Stimulated activated CD8-positive, alpha-beta memory T cell treated with anti-CD3 and anti-CD28 coated beads, Interleukin-15, amount 100 ng/mL, for 4 hours (primary cell): ENCODE measurements at places on chromosomes 11 and 22.

DNA sequence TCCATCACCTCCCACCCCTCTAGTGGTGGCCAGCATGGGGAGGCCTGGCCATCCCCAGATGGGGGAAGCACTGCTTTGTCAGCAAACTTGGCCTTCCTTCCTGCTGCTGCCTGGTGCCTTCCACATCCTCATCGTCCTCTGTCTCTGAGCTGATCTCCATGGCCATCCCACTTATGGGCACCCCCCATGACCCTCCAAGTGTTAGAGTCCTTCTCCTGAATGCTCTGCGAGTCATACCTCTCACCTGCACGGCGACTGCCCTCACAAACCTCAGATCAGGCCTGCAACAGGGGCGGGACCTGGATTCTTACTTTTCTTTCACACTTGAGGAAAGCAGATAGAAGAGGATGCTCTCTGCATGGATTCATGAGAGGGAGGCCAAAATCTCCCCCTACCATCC is 24.0 kb downstream of the POU2AF1 start:
- no peak for DNase-seq

DNA sequence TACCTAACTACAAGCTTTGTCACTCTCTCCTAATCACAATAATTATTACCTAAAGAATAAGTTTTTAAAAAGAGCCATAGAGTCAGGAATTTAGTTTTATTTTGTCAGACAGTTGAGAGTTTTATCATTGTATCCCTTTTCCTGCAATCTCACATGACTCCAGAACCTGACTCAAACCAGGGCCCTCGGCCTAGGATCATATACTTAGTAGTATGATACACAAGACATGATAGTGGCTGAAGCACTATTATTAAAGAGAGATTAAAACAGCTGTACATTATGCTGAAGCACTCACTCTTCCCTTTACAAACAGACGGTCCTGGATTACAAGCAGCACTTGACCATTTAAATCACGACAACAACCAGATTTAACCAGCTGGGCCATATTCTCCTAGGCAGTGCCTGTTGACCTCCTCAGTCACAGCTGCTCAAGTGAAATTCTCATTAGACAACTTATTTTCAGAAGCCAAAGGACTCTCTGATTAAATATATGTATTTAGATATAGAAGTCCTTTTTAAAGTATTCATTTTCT is 44.0 kb downstream of the SOX6 start:
- no peak for DNase-seq

DNA sequence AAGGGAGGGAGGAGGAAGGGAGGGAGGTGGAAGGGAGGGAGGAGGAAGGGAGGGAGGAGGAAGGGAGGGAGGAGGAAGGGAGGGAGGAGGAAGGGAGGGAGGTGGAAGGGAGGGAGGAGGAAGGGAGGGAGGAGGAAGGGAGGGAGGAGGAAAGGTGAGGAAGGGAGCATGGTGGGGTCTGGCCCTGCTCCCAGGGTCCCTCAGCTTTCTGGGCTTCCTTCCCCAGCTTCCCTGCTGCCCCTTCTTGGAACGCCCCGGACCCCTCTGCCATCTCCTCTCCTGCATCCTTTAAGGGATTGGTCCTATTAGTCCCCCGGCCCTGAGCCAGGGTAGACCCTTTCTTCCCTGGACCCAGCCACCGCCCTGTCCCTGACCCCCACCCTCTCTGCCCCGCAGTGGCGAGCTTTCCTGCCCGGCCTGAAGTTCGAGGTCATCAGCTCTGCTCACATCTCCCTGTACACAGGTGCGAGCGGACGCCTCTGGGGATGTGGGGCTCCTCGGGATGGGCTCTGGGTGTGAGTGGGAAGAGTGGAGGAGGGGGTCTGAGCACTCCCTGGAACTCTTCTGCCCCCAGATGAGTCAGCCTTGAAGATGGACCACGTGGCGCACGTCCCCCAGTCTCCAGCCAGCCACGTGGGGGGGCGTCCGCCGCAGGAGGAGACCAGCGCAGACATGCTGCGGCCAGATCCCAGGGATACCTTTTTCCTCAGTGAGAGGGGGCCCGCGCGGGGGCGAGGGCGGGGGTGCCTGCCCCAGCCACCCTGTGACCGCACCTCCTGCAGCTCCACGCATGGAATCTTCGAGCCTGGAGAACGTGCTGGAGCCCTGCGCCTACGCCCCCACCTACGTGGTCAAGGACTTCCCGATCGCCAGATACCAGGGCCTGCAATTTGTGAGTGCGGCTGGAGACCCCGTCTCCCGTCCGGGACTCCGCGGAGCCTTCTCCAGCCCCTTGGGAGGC is 6.0 kb downstream of the B4GALNT4 start:
- DNase-seq, result no peak

GRCh38 chr11:56716379-56716854 is 17.5 kb downstream of the OR9G1 start:
- no peak for DNase-seq

DNA sequence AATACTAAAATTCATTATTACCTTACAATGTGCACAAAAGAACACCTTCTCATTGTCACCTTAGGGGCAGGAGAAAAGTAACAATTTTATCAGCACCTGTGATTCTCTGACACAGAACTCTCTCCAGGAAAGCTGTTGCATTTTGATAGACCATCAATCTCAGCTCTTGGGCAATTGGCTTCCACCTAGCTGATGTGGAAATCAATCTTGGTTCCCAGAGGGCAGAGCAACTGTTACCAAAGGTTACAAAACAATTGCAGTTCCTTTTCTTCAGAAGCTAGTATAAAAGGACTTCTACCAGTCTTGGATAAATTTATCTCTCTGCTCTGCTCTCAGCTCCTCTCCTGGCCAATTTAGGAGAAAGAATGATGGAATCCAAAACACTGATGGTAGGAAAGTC is 157.8 kb upstream of the DDI1 start:
- no peak for DNase-seq

DNA sequence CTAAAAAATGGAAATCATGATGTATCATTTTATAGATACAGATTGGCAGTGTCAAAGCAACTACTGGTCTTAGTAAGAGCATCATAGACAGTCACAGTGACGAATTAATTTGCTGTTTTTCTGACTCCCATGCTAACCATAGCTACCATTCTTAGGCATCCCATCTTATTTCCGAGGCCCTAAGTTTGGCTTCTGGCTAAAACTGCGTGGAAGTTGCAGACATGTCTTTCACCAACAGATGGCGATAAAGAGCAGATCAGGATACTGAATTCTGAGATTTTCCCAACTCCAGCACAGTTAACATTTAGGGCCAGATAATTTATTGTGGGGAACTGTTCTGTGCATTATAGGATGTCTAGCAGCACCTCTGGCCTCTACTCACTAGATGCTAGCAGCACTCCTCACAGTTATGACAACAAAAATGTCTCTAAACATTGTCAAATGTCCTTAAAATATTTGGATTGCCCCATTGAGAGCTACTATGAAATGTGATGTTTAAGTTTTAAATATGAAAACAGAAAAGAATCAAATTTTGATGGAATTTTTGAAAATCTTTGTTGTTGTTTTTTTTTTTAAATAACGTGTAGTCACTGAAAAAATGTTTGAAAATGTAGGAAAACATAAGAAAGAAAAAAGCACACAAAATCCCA is 16.3 kb downstream of the OR2AG2 start:
- no peak for DNase-seq

DNA sequence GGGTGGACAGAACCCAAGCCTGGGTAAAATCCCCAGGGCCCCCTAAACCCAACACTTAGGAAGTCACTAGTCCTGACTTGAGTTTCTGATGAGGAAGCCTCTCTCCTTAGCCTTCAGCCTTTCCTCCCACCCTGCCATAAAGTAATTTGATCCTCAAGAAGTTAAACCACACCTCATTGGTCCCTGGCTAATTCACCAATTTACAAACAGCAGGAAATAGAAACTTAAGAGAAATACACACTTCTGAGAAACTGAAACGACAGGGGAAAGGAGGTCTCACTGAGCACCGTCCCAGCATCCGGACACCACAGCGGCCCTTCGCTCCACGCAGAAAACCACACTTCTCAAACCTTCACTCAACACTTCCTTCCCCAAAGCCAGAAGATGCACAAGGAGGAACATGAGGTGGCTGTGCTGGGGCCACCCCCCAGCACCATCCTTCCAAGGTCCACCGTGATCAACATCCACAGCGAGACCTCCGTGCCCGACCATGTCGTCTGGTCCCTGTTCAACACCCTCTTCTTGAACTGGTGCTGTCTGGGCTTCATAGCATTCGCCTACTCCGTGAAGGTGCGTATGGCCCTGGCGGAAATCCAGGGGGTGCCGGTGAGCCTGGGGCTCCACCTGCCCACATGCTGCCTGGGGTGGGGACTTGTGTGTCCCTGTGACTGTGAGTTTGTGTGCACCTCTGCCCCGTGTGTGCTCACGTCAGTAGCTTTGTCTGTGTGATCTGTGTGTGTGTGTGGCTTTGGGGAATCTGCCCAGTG is at the start of gene IFITM1:
IFITM1 (plus strand) TSS at position 254 of the 767 bp plus-strand sequence; CDS start at position 385, 131 bp downstream.
- no peak for DNase-seq

DNA sequence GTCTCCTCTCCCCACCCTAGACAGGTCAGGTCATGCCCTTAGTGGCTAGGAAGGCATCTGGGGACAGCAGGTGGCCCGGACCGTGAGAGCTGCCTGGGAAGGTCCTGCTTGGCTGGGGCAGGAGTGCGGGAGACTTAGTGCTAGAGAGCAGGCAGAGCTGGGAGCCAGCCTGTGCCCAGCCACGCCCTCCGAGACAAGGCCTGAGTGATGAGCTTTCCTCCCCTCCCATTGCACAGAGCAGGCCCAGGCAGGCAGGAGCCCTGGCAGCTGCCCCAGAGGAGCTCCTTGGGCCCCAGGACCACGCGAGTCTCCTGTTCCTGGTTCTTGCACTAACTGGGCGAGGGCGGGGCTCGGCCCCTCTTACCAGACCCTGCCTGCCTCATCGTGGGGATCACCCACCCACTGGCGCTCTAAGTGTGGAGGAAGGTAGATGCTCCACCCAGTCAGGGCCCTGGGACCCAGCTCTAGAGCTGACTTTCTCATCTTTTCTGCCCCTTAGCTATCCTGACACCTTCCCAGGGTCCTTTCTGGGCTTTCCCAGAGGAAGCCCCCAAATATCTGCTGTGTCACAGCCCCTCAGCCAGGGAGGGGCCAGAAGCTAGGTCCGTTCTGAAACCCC is 44.9 kb downstream of the MACROD1 start:
- DNase-seq, result no peak

- no peak for DNase-seq
Measured at GRCh38 chr22:46111645-46112306, 38.5 kb upstream of the PPARA start.

GRCh38 chr11:21037850-21038249 is 368.5 kb downstream of the NELL1 start:
- no peak for DNase-seq

DNA sequence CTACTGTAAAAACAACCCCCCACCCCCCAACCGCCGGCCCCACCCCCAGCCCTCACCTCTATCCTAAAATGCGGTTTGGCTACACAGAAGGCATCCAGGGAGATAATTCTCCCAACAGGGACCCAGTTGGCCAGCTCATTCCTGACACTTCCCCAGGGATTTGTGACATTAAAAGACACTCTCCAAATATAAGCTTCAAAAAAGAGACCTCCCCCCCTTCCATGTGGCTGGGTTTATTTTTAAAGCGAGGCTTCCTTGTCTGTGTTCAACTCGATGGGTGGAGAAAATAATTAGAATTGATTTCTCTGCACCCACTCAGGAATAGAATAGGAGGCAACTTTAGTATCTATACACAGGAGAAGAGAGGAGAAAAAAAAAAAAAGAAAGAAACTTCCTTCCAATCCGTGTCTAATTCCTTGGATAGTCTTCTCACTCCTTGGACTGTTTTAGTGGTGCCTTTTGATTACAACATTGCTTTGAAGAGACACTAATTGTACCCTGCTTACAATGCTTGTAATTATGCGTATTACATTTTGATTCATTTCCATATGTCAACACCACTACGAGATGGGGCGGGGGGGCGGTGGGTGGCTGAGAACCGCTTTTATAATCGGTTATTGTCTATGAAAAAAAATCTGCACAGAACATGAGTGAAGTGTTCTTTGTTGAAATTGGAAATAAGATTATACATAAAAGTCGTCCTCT is 500.4 kb downstream of the MIAT start:
- DNase-seq, result no peak

DNA sequence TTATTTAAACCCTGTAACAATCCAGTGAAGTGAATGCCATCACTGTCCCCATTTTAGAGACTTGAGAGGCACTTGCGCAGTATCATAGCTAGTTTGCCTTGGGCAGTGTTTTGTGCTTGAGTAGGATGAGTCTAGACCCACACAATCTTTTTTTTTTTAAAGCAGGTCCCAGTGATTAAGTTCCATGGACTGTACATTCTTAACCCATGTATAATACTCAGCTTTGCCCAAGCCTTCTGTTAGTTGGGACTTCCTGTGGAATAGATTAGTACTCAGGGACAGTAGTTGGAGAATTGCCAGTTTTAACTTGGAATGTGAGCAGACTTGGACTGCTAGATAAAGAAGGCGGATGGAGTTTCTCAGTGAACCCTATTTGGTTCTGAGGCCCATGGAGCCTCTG is 108.6 kb upstream of the RASSF10 start:
- no peak for DNase-seq

- DNase-seq, result no peak
Measured at GRCh38 chr11:72294616-72295395, 50.8 kb upstream of the PHOX2A start.

DNA sequence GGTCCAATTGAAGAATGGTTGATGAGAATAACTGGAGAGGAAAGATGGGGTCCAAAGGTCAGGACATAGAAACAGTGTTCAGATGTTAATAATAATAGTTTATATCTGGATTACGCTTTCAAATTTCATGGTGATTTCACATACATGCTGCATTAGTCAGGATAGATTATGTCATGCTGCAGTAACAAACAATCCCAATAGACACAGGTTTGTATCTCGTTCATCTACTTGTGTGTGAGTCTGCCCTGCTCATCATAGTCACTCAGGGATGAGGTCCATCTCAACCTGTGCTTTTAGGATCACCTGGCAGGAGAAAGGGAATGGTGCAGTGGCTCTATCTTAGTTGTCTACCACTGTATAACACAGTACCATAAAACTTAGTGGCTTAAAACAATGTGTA is 48.0 kb upstream of the PLET1 start:
- DNase-seq, result no peak

GRCh38 chr11:124882339-124883071 is 15.2 kb downstream of the ROBO4 start:
- no peak for DNase-seq

- no peak for DNase-seq
Measured at GRCh38 chr11:83449338-83449913, 163.3 kb upstream of the CCDC90B start.

- no peak for DNase-seq
Measured at GRCh38 chr22:42719656-42720262, 911 bp downstream of the A4GALT start.
